ENCODE measurements at places on chromosomes 3 and 15.

DNA sequence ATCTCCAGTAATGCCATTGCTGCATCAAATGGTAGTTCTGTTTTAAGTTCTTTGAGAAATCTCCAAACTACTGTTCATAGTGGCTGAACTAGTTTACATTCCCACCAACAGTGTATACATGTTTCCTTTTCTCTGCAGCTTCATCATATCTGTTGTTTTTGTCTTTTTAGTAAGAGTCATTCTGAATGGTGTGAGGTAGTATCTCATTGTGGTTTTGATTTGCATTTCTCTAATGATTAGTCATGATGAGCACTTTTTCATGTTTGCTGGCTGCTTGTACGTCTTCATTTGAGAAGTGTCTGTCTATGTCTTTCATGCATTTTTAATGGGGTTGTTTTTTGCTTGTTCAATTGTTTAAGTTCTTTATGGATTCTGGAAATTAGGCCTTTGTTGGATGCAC is 10.2 kb upstream of the GCSAM start:
- no peak for DNase-seq

DNA sequence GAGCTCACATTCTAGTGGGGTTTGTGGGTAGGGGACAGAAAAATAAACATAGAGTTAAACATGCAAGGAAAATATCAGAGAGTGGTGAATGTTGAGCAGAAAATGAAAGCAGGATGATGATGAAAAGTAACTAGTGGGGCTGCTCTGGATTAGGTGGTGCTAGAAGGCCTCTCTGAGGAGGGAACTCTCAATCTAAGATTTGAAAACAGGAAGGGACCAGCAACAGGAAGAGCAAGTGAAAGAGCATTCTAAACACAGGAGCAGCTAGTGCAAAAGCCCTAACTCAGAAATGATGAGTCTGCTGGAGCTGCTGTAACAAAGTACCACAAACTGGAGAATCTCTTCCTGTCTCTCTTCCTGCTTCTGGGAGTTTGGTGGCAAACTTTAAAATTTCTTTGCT is 468.6 kb upstream of the AGTR1 start:
- DNase-seq = no peak

DNA sequence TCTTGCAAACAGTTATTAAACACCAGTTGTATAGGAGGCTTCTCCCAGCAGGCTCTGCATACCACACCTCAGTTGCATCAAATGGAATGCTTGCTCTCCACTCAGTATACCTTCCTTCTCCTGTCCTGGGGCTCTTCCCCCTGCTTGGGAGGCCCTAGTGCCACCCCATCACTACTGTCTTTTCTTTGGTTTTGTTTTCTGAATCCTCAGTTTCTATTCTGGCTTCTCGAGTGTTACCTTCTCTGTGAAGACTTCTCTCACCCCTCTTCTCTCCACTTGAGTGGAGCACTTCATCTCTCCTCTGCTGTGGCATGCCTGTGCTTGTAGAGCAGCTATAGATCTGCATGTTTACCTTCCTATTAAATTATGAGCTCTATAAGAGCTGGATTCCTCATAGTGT is 75.7 kb upstream of the TPRG1 start:
- no peak for DNase-seq

DNA sequence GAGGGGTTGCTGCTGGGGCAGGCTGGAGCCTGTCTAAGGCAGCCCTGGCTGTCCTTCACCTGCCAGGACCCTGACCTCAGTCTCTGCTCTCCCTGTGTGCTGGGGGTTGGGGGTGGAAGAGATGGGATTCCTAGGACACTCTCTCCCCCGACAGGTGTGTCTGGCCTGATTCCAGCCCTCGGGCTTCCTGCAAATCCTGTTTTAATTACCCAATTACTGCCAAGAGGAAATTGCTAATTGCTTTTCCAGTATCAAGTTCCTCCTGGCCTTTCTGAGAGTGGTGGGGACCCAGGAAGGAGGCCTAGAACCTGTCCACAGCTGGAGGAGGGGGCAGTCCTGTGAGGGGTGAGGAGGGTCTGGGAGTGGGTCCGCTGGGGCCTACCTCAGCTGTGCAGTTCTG is 15.8 kb downstream of the PLXNA1 start:
- DNase-seq = no peak

GRCh38 chr3:66196633-66197032 is 24.2 kb upstream of the SLC25A26 start:
- DNase-seq = no peak

DNA sequence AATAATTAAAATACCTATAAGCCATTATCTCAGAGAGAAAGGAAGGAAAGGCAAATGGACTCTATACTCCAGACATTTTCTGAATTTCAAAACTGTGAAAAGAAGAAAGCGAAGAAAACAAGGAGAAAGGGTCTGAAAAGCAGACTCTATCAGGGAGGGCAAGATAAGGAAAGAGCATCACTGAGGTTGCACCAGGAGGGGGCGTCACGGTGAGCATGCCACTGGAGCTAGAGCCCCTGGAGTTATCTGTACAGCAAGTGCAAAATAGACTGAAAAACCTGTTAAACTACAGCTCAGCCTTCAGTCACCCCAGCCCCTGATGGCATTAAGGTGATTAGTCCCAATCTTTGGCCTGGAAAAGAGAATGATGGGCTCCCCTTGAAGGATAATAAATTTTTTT is 514.3 kb downstream of the GABRG3 start:
- no peak for DNase-seq

GRCh38 chr3:52983336-52983807 is 62.5 kb downstream of the SFMBT1 start:
- peak; percentile 6 for DNase-seq

- no peak for DNase-seq
Observed at GRCh38 chr15:91965501-91966193, 112.1 kb downstream of the SLCO3A1 start.

DNA sequence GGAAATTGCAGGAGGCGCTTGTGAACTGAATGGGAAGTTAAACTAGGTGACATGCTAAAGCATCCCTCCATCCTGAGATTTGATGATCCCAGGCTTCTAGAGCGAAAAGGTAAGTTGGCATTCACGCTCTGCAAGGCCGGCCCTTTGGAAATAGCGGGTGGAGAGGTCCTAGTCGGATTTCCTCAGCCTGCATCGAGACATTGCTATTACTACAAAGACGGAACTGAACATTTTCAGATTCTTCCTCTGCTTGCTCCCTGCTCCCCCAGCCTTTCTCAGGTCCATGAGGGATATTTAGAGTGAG is 77.7 kb downstream of the DGKG start:
- no peak for DNase-seq

- peak; percentile 23 for DNase-seq
Observed at GRCh38 chr3:31610700-31611275, 78.1 kb downstream of the STT3B start.

DNA sequence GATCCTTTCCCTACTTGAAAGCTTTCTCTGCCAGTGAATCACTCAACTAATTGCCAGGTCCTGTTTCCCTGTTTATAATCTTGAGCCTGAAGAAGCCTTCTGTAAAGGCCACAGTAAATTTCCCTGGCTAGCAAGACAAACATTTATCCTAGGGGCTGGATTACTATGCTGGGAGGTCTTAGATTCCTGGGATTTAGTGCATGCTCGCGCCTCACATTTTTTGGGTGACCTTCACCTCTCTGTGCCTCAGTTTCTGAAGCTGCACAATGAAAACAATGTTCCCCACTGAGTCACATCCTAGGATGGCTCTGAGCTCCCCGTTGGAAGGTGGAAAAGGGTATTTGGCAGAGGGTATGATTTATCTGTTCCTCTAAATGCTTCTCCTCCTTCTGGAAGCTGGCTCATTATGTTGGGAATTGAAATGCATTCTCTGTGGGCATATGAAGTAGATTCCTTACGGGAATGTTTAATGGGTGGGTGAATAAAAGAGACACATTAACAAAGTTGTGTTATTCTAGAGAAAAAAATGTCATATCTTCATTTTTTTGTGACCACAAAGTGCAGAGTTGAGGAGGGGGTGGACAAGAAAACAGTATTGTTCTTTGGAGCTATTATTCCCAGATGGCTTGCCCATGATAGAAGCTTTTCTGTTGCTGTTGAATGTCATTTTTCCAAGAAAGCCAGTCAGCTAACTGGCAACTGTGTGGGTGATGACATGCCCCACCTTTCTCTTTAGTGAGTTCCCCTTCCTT is 32.4 kb downstream of the LSM3 start:
- DNase-seq = peak; percentile 51

DNA sequence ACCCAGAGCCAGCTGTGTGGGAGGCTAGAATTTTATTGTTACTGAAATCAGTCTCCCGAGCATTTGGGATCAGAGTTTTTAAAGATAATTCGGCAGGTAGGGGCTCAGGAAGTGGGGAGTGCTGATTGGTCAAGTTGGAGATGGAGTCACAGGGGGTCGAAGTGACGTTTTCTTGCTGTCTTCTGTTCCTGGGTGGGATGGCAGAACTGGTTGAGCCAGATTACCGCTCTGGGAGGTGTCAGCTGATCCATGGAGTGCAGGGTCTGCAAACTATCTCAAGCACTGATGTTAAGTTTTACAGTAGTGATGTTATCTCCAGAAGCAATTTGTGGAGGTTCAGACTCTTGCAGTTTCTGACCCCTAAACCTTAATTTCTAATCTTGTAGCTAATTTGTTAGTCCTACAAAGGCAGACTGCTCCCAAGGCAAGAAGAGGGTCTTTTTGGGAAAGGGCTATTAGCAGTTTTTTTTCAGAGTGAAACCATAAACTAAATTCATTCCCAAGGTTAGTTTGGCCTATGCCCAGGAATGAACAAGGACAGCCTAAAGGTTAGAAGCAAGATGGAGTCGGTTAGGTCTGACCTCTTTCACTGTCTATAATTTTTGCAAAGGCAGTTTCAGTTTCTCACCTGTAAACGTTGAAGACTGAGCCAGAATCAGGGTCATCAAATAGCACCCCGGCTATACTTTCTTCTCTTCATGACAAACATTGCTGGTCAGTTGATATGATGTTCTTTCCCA is 28.2 kb downstream of the FLNB start:
- peak; percentile 67 for DNase-seq

DNA sequence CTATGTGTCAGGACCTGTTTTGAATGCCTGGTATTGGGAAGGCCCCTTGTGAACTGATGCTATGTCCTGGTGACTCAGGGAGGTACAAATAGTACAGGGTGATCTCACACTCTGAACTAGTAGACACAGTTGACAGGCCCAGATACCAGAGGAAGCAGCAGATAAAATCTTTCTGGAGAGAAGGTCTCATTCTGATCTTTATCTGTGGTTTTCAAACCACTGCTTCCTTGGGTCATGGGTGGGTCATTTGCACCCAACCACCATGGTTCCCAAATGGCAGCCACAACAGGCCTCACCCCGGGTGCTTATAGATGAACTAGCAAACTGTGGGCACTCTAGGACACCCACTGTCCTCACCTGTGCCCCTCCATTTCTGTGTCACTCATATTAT is 43.4 kb downstream of the PXYLP1 start:
- DNase-seq = no peak

- DNase-seq = peak; percentile 24
Observed at GRCh38 chr15:78642331-78642730, 1.3 kb upstream of the CHRNB4 start.

DNA sequence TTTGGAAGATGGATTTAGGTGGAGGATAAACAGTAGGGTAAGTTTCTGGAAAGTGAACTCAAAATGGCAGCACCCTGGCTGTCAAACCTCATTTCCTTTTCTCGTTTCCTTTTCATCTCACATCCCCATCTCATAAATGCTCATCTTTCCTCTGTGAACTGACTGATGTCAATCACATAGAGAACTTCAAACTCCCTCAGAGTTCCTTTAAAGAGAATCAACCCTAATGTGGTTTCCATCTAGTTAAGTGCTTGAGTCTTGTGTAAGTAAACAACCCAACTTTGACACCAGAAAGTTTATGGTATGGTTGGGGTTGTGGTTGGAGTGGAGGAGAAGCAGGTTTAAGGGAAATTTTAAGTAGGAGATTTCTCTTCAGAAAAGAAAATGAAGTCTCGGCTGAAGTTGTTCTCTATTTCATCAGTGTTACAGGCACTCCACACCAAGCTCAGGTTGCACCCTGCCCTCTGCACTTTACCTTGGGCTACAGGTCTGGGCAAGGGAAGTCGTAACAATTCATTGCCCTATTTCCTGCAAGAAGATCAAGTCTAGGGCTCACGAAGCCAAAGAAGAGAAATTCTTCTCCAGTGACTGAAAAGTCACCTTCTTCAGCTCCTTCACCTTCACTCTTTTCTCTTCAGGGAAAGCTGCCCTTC is 34.4 kb upstream of the TNIK start:
- DNase-seq = no peak

GRCh38 chr3:4680871-4681300 is 187.7 kb downstream of the ITPR1 start:
- DNase-seq = no peak

GRCh38 chr3:150177673-150178381 is 207.1 kb upstream of the PFN2 start:
- no peak for DNase-seq

- no peak for DNase-seq
Observed at GRCh38 chr3:6654670-6655069, 206.2 kb upstream of the GRM7 start.

DNA sequence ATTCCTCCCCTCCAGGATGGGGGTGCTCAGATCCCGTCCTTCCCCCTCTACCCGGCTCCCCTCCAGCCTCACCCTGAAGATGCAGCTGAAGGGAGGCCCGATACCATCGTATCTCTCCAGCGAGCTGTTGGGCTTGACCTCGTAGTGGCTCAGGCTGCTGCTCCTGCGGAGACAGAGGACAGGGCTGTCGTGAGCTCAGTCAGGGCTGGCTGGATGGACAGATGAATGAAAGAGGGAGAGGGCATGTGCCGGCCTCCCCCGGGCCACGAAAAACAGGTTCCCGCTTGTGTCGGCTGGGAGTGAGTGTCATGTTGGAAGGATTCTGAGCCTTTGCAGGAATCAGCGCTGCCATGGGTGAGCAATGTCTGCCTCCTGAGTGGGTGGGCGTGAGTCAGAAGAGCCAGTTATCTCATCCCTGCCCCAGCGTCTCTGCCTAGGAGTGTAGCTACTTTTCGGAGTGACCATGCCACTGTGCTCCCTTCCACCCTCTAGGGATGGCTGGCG is 35.2 kb downstream of the FEM1B start:
- DNase-seq = peak; percentile 35

DNA sequence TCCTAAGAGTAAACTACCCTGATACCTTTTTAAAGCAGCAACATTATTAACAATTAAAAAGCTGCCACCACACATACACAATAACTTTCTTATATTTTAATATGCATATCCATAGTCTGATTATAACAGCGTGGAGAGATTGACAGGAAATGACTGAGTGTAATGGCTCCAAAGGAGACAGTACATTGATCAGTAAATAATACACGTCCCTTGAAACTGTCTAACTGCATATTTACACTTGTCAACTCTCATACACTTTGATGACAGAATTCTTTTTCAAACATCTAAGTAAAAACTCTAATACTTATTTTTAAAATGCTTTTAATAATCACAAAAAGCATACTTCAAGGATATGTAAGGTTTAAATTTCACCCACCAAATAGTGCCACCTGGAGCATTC is 99.5 kb downstream of the FOXP1 start:
- DNase-seq = no peak
